ENCODE measurements at places on chromosomes 3 and 15. TPM values are rescaled to one million over a fixed set of nuclear protein-coding genes. Genes with fewer than 3 reads are reported as not detected.

The ADAMTS17 gene
- 12.8 TPM for total RNA-seq

The GNB4 gene
- total RNA-seq = 3.6 TPM

The IL12A gene
- total RNA-seq = not detected

The IDH2 gene
- 483 TPM for total RNA-seq

The GOLGA8B gene
- total RNA-seq = 55.5 TPM

The GALNT15 gene
- 66.5 TPM for total RNA-seq

The ENTPD3 gene
- 0.12 TPM for total RNA-seq

The ANKRD63 gene
- not detected for total RNA-seq

The VEPH1 gene
- not detected for total RNA-seq

The KNL1 gene
- 0.33 TPM for total RNA-seq

The ZCWPW2 gene
- not detected for total RNA-seq

The ACVR2B gene
- 12.1 TPM for total RNA-seq

Data from gastrocnemius medialis (tissue), 4 donors.